ENCODE measurements at places on chromosomes 2 and 18.

GRCh38 chr2:143697744-143698143, 568.5 kb downstream of the ARHGAP15 start:
- no peak for DNase-seq

DNA sequence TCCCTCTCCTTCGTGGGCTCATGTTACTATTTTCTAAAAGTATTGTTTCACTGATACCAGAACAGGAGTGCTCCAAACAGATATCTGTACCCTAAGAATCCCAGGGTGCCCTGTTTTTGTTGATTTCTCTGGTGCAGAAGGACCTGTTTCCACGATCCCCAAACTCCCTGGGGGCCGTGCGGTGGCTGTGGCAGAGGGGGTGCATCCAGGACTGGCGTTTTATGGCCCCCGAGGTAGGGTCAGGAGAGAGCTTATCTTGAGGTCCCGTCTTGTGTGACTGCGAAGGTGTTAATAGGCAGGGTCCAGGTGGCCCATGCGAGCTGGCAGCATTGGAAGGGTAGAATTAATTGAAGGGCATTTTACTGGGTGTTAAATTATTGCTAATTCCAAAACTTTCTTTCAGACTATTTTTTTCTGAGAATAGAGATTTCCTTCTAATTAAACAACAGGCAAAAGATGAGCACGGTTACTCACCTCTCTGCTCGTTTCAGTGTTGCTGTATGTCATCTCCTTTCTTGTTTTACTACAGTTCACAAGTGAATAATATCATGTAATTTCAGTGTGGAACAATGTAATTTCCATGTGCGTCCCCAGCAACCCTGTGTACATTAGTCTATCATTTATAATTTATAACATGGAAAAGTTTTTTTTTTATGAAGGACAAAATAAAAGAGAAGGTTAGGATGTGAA, 8.2 kb downstream of the TWIST2 start:
- DNase-seq = no peak

- DNase-seq = peak; percentile 28
Observed at GRCh38 chr2:239098288-239098970, 250.5 kb downstream of the TWIST2 start.

GRCh38 chr2:239283288-239283945, 117.4 kb downstream of the HDAC4 start:
- no peak for DNase-seq

DNA sequence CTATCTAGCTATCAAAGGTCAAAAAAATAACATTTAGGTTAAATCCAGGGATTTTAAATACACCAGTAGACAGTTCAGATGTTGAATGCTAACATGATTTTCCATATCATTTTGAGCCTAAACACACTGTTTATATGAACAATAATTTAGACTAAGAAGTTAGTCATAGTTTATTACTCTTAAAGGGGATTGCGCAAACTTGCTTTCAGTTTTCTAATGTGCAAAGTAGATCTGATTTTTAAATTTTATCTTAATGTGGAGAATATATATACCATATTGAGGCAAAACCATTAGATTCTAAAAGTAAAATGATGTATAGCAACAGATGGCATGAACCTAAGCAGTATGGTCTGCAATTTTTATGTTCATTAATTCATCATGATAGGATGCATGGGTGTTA, 76.6 kb downstream of the CDH7 start:
- DNase-seq = no peak

- DNase-seq = no peak
Observed at GRCh38 chr2:45794134-45794617, 142.7 kb downstream of the PRKCE start.

DNA sequence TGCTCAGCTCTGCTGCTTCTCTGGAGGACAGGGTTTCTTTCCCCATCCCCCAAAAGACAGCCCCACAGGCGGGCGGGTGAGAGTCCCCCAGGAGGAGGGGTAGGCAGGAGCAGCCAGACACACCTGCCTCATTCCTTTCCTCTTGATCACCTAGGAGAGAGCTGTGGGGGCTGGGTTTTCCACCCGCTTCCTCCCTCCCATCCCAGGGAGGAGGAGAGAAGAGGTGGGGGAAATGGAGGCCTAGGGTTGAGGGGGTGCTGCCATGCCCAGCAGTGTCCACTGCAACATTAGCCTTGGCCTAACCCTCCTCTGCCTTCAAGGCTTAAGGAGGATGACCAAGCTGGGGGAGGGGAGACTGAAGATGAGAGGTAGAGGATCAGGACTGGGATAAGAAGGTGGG, 14.7 kb downstream of the WNT10A start:
- DNase-seq = no peak

DNA sequence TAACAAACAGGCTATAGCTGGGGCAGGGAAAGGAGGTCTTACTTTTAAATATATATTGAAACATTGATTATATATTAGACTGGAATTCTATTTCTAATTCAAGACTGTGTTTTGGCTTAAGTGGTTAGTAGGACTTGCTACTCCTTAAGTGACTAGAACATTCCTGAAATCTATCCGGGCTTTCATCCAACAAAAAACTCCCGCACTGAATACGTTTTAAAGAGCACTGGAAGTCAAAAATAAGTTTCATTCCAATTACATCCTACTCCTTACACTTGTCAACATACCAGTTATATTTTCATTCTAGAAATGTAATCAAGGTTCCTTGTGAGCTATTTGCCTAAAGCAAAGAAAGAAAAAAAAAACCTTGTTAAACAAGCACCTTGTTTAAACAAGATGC, 204.6 kb downstream of the SP3 start:
- no peak for DNase-seq

DNA sequence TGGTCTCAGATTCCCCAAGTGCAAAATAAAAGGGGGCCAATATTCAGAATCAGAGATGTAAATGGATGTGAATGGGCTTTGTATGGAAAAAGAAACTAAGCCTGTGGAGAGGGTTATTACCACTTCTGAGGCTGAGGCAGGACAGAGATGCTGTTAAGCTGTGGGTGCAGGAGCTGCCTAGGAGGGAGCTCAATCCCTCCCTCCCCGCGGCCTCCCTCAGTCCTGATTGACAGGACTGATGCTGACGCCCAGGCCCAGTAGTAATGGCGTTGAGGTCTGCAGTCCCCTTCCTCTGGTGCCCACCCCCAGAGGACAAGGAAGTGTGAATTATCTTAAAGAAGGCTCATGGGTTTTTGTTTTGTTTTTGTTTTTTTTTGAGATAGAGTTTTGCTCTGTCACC, 40.4 kb downstream of the PSD4 start:
- DNase-seq = no peak

- DNase-seq = no peak
Observed at GRCh38 chr2:188050726-188051125, 240.9 kb upstream of the GULP1 start.

All from COR-L47 (cell line).